Activated CD8-positive, alpha-beta memory T cell treated with anti-CD3 and anti-CD28 coated beads, Interleukin-2, amount 10 ng/mL, durations not matched to agents 7 days and 5 days (primary cell): ENCODE measurements at places on chromosomes 1 and 21. TPM values are rescaled to one million over a fixed set of nuclear protein-coding genes. Genes with fewer than 3 reads are reported as not detected.

Gene TSPAN2
- total RNA-seq, result 2.3 TPM

Gene RNU1-2
- total RNA-seq, result 922 TPM

Gene NOTCH2NLA
- total RNA-seq, result 28.8 TPM

Gene HTR6
- not detected for total RNA-seq

Gene SPTA1
- not detected for total RNA-seq

Gene WNT4
- not detected for total RNA-seq

Gene WNT3A
- not detected for total RNA-seq

Gene PRRX1
- not detected for total RNA-seq

Gene OR2T35
- total RNA-seq, result not detected

Gene ANKRD34A
- total RNA-seq, result 3.8 TPM

Gene SLC26A9
- total RNA-seq, result not detected

Gene ACTA1
- total RNA-seq, result not detected

Gene MRPS14
- total RNA-seq, result 33.5 TPM

Gene LCE2B
- total RNA-seq, result not detected

Gene MIXL1
- not detected for total RNA-seq

Gene CRABP2
- total RNA-seq, result 1.4 TPM

Gene NOL9
- 39.1 TPM for total RNA-seq

Gene ERRFI1
- 1.5 TPM for total RNA-seq

Gene LINGO4
- 0.15 TPM for total RNA-seq

Gene MXRA8
- 0.61 TPM for total RNA-seq

Gene PM20D1
- 0.30 TPM for total RNA-seq
